ENCODE measurements at places on chromosomes 16 and 17.

DNA sequence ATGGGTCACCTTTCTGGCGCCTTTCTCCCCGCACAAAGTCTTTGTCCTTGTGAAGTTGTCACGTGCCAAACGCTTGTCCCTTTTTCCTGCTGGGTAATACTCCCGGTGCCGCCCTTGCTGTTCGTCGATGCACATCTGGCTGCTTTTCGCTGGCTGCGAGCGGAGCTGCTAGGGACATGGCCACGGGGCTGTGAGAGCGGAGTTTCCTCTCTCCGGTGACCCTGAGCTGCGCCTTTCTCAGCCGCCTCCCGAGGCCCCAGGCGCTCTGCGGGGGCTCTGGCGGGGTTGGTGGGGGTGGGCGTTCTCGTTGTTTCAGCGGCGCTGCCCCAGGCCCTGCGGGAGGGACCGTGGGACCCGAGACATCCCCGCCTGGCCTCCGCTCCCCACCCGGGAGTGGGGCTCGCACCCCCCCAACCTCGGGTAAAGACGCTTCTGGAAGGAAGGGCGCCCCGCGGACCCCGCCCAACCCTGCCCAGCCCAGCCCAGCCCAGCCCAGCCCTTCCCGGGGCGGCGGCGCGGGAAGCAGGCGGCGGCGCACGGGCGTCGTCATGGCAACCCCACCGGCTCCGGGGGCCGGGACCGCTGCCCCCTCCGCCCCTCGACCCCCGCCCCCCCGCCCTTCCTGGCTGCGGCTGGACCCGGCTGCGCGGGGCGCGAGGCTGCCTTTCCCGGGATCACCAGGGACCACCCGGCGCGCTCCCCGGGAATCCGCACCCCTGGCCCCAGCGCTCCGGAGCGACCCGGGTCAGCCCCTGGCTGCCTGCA is 12.3 kb downstream of the CHMP6 start:
- no peak for DNase-seq

DNA sequence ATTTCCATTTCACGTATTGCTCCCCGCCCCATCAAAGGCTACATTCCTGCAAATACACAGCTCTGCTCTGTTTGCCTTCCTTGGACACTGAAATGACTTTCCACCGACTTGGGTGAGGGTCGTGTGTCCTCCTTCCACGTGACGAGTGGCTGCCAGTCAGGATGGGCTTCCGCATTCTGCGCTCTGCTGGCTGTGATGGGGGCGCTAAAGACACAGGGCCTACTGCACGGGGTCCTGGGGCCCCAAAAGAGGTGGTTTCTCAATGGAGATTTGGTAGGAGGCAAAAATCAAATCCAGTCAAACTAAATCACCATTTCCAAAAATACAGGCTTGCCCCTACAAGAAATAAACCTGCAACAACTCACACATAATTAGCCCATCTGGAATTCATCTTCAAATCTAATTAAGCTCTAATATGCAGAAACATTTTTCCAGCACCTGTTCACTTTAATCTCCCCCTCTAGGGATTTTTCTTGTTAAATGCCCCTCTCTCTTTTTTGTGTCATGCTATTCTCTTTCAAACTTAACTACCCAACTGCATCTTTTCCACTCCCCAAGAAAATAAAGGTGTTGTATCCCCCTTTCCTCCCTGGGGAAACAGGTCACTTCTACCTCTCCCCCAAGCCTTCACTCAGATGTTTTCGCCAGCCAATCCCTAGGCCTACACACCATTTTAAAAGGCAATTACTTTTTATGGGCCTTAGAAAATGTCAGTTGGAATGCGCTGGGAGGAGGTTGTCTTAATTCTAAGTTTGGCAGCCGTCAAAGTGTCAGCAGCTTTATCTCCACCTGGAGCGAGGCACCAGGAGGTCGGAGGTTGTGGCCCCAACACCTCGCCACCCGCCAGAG is 21.9 kb upstream of the FAAP100 start:
- DNase-seq, result no peak

DNA sequence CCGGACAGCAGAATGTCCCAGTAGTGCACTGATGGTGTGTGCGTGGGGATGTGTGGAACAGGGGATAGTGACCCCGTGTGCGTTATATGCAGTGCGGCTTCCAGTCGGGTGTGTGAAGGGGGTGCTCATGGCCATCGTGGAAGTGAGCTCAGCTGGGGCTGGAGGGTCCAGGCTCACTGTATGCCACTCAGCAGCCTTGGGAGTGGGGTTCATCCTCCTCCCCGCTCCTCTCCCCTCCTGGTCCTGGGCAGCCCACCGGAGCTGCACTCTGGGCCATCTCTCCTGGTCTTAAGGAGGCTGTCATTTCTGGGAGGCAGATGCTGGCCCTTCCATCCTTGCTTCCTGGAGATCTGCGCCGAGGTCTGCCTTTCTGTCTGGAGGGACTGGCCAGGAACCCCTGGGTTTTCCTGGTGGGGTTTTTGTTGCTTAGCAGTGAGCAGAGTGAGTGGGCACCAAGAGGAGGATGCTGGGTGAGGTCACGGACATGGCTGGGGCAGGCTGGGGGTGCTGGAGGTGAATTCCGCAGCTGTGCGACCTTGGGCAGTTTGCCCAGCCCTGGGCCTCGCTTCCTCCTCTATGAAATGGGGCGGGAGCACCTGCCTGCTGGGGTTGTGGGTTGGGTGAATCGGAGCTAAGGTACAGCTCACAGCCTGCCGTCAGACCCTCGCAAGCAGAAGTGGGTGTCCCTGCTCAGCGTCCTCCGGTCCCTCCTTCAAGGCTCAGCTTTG is 164.1 kb downstream of the SEC14L1 start:
- DNase-seq, result no peak

DNA sequence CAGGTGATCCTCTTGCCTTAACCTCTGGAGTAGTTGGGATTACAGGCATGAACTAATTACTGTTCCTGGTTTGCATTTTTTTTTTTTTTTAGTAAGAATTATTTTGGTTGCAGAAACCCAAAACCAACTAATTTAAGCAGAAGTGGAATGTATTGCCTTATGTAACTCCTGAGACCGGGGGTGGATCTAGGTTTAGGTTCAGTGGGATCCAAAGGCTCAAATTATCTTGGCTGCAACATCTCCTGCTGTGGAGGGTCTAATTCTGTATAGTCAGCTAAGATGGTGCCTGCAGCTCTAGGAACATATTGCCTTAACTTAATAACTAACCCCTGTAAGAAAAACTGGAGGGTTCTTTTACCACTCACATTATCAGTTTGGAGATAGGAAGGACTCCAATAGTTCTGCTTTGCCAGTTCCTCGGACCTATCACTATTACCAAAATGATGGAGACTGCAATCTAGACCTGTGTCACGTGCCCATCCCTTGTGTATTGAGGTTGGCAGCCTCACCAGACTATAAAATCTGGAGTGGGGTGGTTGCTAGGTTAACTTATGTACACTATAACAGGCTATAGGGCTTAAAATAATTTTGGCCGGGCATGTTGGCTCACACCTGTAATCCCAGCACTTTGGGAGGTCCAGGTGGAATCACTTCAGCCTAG is 8.5 kb downstream of the SNTB2 start:
- DNase-seq, result no peak

DNA sequence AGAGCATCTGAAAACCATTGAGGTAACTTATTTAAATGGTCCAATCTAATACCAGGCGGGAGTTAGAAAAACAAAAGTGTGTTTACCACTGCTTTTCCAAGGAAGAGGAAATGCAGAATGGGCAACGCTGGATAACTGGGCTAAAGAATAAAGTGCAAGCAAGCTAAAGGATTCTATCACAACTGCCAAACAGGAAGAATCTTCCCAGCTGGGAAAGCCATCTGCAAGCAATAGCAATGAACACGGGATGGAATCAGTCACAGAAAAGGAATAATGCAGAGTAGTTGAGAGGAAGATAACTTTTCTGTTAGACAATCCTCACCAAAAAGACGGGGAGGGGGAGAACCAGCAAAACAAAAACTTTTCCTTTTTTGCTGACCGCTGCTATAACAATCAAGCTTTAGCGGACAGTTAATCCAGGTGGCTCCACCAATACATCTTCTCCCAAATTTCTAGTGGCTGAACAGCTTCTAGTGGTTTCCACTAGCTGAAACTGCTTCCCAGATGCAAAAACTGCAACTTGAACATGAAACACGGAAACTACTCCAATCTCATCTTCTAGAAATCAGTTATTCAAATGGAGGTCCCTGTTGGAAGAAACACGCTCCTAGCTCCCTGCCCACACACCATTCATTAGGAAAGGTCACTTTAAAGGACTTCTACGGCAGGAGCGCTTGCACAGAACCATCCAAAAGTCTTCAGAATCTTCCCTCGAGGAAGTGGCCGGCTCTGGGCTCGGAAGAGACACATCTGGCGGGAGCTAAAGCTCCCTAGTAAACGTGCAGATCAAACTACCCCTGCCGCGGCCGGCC is 929 bp downstream of the TMEM11 start:
- DNase-seq, result no peak

- no peak for DNase-seq
Observed at GRCh38 chr17:19768046-19768782, 20.1 kb upstream of the ALDH3A1 start.

DNA sequence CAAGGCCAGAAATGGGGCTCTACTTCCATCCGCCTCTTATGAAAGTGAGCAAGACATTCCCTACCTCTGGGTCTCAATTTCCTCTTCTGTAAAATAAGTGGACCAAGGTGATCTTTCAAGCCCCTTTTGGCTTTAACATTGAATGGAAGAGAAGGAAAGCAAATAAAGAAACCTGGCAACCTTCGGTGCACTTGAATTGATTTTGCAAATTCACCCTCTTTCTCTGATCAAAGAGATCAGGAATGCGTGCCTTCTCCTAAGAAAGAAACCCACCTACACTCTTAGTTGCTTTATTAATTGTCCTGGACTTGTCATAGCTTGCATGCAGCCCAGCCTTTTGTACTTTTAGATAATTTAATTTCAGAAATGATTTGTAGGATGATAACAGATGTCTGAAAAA is 3.0 kb downstream of the MSI2 start:
- no peak for DNase-seq

- no peak for DNase-seq
Observed at GRCh38 chr16:9123871-9124270, 32.4 kb downstream of the HAPSTR1 start.

- DNase-seq, result no peak
Observed at GRCh38 chr16:71648162-71648561, 22.2 kb downstream of the MARVELD3 start.

Data from AG09319 (cell line).